Fibroblast of skin of right biceps (primary cell): ENCODE measurements at places on chromosomes 1 and 21.

GRCh38 chr1:35557118-35557610 lies at the start of gene KIAA0319L:
TSS of gene KIAA0319L (minus strand) at chr1:35557403. CDS start at chr1:35554491, 2,912 bp downstream.
- no peak for DNase-seq

DNA sequence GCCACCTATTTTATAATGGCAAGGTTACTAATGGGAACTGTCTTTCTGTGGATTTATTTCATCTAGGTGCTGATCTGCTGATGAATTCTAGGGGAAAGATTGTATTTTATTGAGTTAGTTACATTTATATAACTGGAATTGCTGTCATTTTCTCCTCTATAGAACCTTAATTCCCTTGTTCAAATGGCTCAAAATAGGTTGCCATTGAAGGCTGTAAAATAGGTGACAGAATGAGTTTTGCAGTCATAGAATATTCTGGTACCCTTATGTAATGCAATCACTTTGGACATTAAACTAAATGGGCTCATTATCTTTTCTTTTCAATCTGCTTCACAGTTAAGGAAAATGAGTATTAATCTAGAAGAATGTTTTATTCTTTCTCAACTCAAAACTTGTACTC lies 131.0 kb downstream of the CTH start:
- DNase-seq = no peak

- no peak for DNase-seq
Measured at GRCh38 chr1:202278751-202279150, 63.0 kb downstream of the UBE2T start.

- peak; percentile 64 for DNase-seq
Measured at GRCh38 chr1:202623075-202623474, 87.2 kb downstream of the SYT2 start.

DNA sequence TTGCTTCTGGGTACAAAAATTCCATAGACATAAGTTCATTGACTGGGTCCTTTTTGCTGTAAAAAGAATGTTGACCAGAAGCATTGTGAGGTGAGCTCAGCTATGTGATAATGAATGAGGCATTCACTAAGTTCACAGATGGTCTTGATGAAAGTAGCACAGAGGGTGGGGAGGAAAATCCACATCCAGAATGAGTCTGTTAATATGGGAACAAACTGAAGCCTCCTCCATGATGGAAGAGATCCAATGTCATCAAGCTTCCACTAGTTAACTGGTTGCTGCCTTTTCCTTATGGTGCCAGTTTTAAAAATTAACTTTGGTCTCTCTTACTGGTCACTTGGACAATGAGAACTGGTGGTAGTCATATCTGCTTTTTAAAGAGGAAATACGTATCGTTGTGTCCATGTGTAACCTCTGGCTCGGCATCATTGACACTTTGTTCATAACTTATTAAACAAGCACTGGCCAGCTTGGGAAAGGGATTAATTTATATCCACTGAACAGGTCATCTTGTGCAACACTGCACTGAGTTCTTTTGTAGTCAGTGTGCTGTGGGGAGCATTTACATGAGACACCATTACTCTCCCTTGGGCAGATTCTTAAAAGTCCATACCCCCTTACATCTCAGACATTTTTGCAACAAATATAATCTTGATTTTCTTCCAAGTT lies 88.6 kb downstream of the ADAMTS1 start:
- DNase-seq = peak; percentile 91

- DNase-seq = peak; percentile 22
Measured at GRCh38 chr1:75796376-75797272, at the start of gene MSH4. TSS of gene MSH4 (plus strand) at chr1:75796882. CDS start at chr1:75796986, 104 bp downstream.

DNA sequence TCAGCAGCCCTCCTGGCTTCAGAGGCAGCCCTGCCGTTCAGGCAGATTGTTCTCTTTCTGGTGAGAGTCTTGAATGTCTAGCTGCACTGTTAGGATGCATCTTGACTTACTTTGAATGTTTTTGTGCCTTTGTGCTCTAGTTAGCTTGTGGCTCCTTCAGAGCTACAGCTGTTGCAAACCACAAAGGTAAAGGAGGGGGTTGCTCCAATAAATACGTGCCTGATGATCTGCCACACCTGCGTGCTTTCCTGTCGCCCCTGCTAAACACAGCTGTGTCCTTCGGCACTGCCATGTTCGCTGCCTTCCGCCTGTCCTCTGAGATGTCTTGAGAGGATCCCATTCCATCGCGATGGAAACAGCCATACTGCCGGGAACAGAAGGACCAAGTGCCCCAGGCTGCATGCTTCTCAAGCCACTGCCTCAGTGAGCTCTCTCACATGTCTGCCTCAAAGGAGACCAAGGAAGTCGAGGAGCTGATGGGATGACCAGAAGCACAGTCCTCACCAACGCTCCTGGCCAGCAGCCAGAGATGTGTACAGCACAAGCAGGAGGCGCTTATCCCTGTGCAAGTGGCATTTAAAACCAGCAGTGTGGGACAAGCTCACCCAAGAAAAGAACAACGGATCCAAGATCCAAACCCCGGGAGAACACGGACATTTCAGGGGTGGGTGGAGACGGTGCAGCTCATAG lies 12.0 kb upstream of the SMIM12 start:
- no peak for DNase-seq

GRCh38 chr1:180213401-180214170 lies 16.5 kb upstream of the LHX4 start:
- no peak for DNase-seq

GRCh38 chr1:59692591-59692990 lies 122.2 kb upstream of the HOOK1 start:
- peak; percentile 96 for DNase-seq

DNA sequence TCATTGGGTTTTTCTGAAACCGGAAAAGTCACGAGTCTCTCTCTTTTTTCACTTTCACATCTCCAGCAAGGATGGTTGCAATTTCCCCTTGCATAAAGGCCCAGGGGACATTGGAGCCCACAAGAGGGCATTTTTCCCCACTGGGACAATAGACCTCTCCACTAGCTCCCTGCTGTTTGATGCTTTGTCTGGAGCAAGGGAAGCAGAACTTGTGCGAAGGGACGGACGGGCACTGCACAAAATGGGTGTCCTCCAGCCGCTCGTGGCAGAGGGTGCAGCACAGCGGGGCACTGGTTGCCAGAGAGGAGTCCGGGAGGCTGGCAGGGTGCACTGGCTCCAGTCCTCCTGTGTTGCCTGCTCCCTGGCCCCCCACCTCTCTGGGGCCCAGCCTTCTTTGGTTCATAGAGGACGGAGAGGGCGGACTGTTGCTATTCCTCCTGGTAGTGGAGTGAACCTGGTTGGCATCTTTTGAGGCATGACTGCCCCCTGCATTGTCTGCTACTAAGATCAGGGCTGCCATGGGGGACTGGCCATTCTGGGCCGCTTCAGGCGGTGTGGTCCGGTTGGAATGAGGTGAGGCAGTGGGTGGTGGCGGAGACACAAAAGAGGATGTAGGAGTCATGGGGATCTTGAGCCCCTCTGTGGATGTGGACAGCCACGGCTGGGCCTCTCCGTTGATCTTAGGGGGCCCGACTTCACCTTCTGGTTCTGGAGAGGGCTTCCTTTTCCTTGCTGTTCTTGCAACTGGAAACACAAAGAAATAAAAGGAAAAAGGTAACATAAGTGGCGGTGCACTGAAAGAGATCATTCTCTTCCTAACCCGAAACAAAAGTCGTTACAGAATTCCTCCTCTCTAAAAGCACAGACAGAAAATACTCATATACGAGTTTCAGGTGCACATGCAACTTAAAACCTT lies 2.6 kb downstream of the IRF2BP2 start:
- DNase-seq = peak; percentile 64

- DNase-seq = peak; percentile 27
Measured at GRCh38 chr1:45686015-45686287, 382 bp downstream of the GPBP1L1 start.

GRCh38 chr1:8323706-8324105 lies 5.8 kb downstream of the SLC45A1 start:
- no peak for DNase-seq

DNA sequence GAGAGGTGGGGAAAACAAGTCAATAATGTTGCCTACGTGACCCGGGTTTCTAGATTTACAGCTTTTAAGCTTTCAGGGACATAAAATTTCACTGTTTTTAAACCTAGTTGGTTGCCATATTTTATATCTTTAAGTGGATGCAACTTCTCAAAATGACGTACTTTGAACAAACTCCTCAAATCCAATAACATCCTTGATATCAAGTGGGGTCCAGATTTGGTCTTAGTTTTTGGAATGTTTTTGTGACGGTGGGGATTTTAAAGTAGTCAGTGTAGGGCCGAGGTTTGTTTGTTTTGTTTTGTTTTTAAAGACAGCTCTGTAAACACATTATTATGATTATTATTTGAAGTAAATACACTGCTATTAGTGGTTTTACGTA lies 453 bp downstream of the CDKN2C start:
- no peak for DNase-seq

- DNase-seq = no peak
Measured at GRCh38 chr21:17472182-17472581, 40.7 kb upstream of the CXADR start.
